ENCODE measurements at places on chromosomes 2 and 18. TPM values are rescaled to one million over a fixed set of nuclear protein-coding genes. Genes with fewer than 3 reads are reported as not detected.

DNA sequence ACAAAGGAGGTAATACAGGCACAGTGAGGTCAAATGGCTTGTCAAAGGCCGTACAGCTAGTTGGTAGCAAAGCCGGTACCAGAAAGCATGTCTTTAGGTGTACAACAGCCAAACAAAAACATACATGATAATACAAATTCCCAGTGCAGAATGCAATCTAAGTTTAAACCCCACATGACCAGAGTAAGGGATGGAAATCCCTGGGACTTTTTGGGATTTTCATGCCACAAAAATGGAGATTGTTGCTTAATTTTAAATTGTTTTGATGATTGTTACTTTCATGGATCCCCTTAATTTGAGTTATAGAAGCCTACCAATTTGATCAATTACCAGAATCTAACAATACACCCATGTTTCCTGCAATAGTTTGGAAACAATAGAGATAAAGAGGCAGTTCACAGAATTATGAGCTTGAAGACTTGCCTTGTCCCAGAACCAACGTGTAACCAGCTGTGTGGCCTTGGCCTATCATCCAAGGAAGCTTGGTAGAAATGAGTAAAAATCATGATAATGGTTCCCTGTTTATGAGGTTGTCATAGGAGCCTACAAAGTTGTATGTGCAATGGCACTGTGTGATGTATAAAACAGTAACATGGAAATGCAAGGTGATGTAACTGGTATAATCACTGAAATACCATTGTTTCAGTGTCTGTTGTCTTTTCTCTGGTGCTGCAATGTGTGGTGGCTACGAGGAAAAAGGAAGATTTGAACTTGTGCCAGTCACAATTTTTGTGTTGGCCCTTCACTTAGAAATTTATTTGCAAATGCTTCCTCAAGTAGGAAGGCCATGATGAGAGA, 85.3 kb downstream of the ZEB2 start:
- H3K27ac ChIP-seq = no peak overlapping the region
- no peak for DNase-seq
- no peaks in the 10 kb centered on the region for H3K4me1 ChIP-seq
- H3K4me3 ChIP-seq = no peak overlapping the region
- no peaks in the 10 kb centered on the region for H3K36me3 ChIP-seq

The IL18RAP gene
- 4.1 TPM for total RNA-seq

The CFC1 gene
- not detected for total RNA-seq

The SPC25 gene
- total RNA-seq = 24.1 TPM

DNA sequence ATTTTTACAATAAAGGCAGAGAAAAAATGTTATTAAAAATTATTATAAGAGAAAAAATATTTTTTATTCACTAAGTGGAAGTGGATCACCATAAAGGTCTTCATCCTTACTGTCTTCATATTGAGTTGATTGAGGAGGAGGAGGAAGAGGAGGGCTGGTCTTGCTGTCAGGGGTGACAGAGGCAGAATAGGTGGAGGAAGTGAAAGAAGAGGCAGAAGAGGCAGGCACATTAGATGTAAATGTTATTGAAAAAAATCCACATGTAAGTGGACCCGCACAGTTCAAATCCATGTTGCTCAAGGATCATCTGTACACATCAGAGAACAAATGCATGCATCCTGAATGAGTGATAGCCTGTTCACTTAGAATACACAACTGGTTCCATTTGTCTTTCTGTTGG, 6.4 kb upstream of the SPATS2L start:
- no peaks in the 10 kb centered on the region for H3K36me3 ChIP-seq
- H3K4me1 ChIP-seq = no peaks in the 10 kb centered on the region
- H3K4me3 ChIP-seq = no peak overlapping the region
- H3K27me3 ChIP-seq = no peaks in the 10 kb centered on the region

The MXD1 gene
- total RNA-seq = 7.2 TPM

DNA sequence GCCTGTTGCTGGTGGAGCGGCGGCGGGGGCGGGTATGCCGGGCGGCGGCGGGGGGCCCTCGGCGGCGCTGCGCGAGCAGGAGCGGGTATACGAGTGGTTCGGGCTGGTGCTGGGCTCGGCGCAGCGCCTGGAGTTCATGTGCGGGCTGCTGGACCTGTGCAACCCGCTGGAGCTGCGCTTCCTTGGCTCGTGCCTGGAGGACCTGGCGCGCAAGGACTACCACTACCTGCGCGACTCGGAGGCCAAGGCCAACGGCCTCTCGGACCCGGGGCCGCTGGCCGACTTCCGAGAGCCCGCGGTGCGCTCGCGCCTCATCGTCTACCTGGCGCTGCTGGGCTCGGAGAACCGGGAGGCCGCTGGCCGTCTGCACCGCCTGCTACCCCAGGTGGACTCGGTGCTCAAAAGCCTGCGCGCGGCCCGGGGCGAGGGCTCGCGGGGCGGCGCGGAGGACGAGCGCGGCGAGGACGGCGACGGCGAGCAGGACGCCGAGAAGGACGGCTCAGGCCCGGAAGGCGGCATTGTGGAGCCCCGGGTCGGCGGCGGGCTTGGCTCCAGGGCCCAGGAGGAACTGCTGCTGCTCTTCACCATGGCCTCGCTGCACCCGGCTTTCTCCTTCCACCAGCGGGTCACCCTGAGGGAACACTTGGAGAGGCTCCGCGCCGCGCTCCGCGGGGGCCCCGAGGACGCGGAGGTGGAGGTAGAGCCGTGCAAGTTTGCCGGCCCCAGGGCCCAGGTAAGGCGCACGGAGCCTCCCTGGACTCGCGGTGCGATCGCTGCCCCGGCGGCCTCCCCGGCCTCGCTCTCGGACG, 1.0 kb downstream of the ZCCHC2 start:
- H3K4me1 ChIP-seq = peaks cover 29% of the 10 kb centered on the region
- DNase-seq = peak; percentile 68
- no peaks in the 10 kb centered on the region for H3K36me3 ChIP-seq

DNA sequence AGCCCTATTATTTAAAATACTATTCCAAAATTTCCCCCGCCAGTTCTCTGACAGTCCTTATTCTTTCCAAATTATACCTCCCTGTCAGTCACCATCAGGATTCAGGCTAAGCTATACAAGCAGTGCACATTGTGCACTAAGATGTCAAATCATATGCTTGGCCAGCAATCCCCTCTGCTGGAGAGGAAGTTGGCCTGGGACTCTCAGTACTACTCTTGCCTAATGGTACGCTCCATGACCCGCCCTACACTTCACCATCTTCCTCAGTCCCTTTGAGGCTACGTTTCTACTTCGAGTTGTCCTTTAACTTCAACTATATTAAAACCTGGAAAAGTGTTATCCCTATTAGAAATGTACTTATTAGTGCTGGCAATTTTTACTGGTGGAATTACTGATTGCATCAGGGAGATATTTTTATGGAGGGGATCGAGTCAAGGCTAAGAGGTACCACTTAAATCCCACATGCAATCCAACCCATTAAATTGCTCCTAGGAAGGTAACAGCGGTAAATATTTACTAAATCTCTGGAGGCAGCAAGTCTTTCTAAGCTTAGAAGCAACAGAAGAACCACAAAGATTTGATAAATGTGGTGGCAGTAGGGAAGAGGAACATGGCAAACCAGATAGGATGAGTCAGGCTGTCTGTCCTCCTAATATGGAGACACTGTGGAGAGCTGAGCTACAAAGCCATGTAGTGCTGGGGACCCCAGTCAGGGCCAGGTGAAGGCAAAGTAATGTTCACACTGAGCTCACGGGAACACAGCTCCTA, 2.7 kb downstream of the USP40 start:
- DNase-seq = no peak
- H3K4me3 ChIP-seq = no peak overlapping the region
- H3K36me3 ChIP-seq = no peaks in the 10 kb centered on the region
- no peak overlapping the region for H3K27ac ChIP-seq

The FEV gene
- total RNA-seq = not detected

The HJURP gene
- 41.2 TPM for total RNA-seq

The ARHGAP28 gene
- total RNA-seq = not detected

- no peaks in the 10 kb centered on the region for H3K27me3 ChIP-seq
- no peak overlapping the region for H3K4me3 ChIP-seq
- no peaks in the 10 kb centered on the region for H3K4me1 ChIP-seq
- peak overlapping the region; percentile 29 for H3K27ac ChIP-seq
- H3K36me3 ChIP-seq = no peaks in the 10 kb centered on the region
Measured at GRCh38 chr2:169072163-169072925, 3.0 kb downstream of the DHRS9 start.

DNA sequence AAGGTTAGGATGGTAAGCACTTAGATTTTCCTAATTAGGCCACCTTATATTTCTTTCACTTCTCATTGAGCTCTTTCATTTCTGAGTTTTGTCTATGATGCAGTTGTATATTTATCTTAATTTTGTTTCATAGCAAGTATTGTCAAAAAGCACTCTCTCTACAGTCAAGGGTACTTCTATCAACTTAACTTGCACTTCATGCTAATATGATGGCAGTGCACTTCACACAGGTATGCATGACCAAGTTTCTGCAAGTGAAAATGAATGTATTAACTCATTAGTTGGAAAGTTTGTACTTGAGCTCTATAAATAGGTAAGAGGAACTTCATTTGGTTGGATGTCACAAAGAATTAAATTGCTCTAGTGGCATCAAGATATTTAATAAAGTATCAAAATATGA, 51.5 kb upstream of the CDH19 start:
- DNase-seq = no peak
- H3K4me1 ChIP-seq = no peaks in the 10 kb centered on the region
- H3K27me3 ChIP-seq = no peaks in the 10 kb centered on the region
- H3K36me3 ChIP-seq = no peaks in the 10 kb centered on the region

The IKZF2 gene
- 10.0 TPM for total RNA-seq

- no peaks in the 10 kb centered on the region for H3K36me3 ChIP-seq
- H3K4me3 ChIP-seq = no peak overlapping the region
- no peaks in the 10 kb centered on the region for H3K27me3 ChIP-seq
- H3K27ac ChIP-seq = no peak overlapping the region
- no peak for DNase-seq
Measured at GRCh38 chr2:54936766-54937165, 113.5 kb downstream of the RTN4 start.

The NAT8 gene
- total RNA-seq = not detected

GRCh38 chr2:163594497-163594896, 141.3 kb downstream of the FIGN start:
- H3K27me3 ChIP-seq = no peaks in the 10 kb centered on the region
- no peak overlapping the region for H3K27ac ChIP-seq
- H3K4me1 ChIP-seq = no peaks in the 10 kb centered on the region
- no peak overlapping the region for H3K4me3 ChIP-seq

GRCh38 chr2:221629468-221629867, 57.4 kb upstream of the EPHA4 start:
- H3K4me3 ChIP-seq = no peak overlapping the region
- DNase-seq = no peak
- no peaks in the 10 kb centered on the region for H3K27me3 ChIP-seq

The ANKRD62 gene
- total RNA-seq = not detected

GRCh38 chr18:59918320-59918755, 18.5 kb downstream of the PMAIP1 start:
- peaks cover 6% of the 10 kb centered on the region for H3K4me1 ChIP-seq
- no peak overlapping the region for H3K27ac ChIP-seq
- no peaks in the 10 kb centered on the region for H3K27me3 ChIP-seq
- DNase-seq = no peak

The ITGB1BP1 gene
- 185 TPM for total RNA-seq

The AP1S3 gene
- total RNA-seq = 15.4 TPM

DNA sequence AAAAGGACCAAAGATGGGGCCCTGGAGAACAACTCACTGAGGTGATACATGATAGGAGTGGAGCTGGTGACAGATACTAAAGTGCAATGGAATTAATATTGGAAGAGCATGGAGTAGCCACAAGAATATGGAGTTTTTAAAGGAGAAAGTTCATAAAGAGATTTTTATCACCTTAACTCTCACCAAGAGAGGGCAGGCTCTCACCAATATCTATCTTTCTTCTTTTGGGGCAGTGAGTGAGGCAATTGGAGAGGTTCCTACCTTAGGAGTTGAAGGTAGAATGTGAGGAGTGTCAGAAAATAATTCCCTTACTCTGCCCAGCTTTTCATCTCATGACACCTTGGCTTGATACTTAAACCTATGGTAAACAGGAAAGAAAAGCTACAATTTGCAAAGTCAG, 233.7 kb upstream of the CWC22 start:
- no peaks in the 10 kb centered on the region for H3K36me3 ChIP-seq
- no peaks in the 10 kb centered on the region for H3K27me3 ChIP-seq
- H3K4me1 ChIP-seq = no peaks in the 10 kb centered on the region
- no peak for DNase-seq
- H3K27ac ChIP-seq = no peak overlapping the region

DNA sequence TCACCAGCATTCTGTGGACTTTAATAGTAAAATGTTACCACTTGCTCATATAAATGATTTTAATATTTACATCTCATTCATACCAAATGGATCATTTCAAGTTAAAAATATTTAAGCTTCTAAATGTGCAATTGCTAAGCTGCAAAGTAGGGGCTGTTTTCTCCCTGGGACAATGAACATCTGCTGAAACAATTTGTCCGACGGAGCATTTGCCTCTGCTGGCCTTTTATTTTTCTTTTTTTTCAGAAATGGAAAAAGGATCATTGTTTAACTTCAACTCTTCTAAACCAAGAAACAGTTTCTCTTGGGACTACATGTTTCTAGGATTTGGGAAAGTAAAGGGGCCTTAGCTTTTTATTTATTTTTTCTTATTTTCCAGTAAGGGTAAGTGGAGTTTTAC, 43.8 kb upstream of the ITPRID2 start:
- DNase-seq = no peak
- no peaks in the 10 kb centered on the region for H3K36me3 ChIP-seq
- no peaks in the 10 kb centered on the region for H3K4me1 ChIP-seq
- no peaks in the 10 kb centered on the region for H3K27me3 ChIP-seq
- no peak overlapping the region for H3K4me3 ChIP-seq

DNA sequence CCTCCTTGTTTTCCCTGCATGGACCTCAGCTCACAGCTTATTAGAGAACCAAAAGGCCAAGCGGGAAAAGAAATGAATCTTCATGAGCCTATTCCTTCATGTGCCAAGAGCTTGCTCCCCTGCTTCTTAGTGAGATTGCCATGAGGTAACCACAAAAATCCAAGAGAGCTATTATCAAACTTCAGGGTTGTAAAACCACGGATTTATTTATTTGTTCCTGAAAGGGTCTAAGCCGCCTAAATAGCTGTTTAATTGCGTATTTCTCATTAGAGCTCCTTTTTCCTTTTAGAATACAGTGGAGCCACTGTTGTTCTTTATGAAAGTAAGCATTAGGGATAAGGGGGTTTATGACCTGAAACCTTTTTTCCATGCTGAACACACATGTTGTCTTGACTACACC, 58.0 kb downstream of the SRD5A2 start:
- no peaks in the 10 kb centered on the region for H3K4me1 ChIP-seq
- DNase-seq = no peak
- H3K36me3 ChIP-seq = no peaks in the 10 kb centered on the region
- no peaks in the 10 kb centered on the region for H3K27me3 ChIP-seq
- H3K4me3 ChIP-seq = no peak overlapping the region

GRCh38 chr2:1778566-1778965, 34.3 kb upstream of the PXDN start:
- H3K4me1 ChIP-seq = no peaks in the 10 kb centered on the region
- H3K4me3 ChIP-seq = no peak overlapping the region
- no peaks in the 10 kb centered on the region for H3K36me3 ChIP-seq
- H3K27me3 ChIP-seq = no peaks in the 10 kb centered on the region
- no peak for DNase-seq

DNA sequence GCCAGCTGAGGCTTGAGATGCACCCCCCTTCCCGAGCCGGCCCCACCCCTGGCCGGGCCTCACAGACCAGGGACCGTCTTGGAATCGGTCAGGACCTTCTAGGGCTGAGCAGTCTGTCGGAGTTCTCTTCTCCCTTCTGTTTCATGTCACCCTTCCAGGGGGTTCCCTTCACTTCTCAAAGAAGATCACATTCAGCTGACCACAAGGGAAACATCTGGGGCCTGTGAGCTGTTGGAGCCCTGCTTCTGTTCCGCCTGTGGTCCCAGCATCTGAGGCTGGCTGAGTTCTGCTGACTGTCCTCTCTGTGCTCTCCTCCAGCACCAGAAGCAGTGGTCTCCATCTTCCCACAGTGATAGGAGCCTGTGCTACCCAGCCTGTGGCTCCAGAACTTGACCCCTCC, 106.5 kb downstream of the SEPTIN10 start:
- H3K4me1 ChIP-seq = no peaks in the 10 kb centered on the region
- H3K27ac ChIP-seq = no peak overlapping the region
- no peak overlapping the region for H3K4me3 ChIP-seq
- no peaks in the 10 kb centered on the region for H3K36me3 ChIP-seq

The PPP1R1C gene
- not detected for total RNA-seq

All from CD8-positive, alpha-beta memory T cell (primary cell).